ENCODE measurements at places on chromosomes 7 and 10.
A peak's percentile ranks its signal among the peaks of the same experiment; 100 is the strongest.

GRCh38 chr7:46218461-46219200, 297.6 kb upstream of the IGFBP3 start:
- no peak for DNase-seq

GRCh38 chr10:132001238-132001972, 19.7 kb upstream of the BNIP3 start:
- no peak for DNase-seq

DNA sequence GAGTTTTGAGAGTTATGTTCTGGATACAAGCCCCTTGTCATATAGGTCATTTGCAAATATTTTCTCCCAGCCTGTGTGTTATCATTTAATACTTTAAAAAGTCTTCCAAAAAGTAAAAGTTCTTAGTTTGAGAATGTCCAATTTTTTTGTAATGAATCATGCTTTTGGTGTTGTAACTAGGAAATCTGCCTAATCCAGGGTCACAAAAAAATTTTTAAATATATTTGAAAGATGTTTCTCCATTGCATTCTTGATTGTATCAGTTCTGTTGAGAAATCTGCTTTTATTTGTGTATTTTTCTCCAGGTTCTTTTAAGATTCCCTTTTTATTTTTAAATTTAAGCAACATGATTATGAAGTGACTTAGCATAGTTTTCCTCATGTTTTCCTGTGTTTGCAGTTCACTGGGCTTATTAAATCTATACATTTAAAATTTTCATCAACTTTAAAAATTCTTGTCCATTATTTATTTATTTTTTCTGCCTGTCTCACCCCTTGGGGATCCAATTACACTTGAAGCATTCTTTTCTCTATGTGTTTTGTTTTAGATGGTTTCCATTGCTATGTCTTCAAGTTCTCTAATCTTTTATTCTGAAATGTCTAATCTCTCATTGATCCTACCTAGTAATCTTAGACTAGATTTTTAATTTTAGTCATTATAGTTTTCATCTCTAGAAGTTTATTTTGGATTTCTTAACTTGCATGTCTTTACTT, 47.0 kb downstream of the CCDC71L start:
- no peak for DNase-seq

DNA sequence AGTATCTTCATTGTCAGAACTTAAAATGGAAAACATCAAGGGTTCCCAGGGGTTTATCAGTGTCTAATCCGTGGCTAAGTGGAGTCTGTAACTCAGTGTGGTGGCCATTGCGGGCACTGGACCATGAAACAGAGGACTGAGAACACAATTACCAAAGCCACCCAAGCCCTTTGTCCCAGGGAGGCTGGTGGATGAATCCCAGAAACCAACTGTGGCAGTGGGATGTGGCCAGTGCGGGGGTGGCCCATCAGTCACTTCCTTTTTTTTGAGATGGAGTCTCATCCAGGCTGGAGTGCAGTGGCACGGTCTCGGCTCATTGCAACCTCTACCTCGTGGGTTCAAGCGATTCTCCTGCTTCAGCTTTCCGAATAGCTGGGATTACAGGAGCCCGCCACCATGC, 61.8 kb downstream of the TACC2 start:
- DNase-seq = no peak

DNA sequence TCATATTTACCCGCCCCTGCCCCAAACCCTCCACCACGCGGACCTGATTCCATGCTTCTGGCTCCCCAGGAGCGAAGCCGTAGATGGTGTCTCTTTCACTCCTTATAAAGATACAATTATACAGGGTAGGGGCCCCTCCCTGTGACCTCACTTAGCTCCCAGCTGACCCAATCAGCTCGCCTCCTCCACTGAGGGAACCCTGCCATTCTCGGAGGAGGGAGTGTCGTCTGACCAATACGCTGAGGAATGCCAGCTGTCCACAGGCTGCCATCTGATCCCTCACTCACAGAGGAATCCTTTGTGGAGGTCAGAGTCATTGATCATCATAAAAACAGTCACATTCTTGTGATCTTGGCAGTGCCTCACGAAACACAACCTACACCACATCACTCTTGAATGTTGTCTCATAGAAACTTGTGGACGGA, 67.5 kb upstream of the INSIG1 start:
- DNase-seq = peak; percentile 77

DNA sequence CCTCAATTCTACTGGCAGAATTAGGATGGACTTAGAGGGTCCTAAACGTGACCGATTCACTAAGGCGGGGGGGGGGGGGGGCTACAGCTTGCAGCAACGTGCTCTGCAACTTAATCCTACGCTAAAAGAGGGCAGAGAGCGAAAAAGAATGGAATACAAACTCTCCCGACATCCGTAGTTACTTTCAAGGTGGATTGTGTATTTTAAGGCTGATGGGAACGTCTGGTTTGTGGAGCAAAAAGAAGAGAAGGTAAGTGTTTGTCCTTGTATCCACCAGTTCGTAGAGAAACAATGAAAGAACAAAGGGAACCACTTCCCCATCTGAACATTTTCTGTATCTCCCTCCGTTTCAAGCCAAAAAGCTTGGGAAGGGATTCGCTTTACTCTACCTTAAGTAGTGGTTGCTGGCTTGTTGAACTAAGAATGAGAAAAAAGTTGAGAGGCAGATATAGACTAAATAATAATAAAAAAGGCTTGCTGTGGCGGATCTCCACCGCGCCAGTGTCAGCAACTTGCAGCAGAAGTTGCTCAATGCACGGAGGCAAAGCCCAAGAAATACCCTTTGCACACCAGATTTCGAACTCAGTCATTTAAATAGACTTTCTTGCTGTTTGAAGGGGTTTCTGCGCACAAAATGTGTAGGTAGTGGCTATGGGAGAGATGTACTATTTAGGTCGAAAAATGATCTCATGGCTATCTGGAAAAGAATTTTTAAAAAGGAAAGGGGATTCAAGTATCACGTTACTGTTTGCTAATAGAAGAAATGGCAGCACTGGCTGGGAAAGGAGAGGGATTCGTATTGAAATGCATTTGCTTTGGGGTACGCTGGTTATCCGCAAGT, 736 bp downstream of the SKIDA1 start:
- DNase-seq = no peak

- no peak for DNase-seq
Observed at GRCh38 chr7:85292908-85293576, 106.2 kb upstream of the SEMA3D start.

DNA sequence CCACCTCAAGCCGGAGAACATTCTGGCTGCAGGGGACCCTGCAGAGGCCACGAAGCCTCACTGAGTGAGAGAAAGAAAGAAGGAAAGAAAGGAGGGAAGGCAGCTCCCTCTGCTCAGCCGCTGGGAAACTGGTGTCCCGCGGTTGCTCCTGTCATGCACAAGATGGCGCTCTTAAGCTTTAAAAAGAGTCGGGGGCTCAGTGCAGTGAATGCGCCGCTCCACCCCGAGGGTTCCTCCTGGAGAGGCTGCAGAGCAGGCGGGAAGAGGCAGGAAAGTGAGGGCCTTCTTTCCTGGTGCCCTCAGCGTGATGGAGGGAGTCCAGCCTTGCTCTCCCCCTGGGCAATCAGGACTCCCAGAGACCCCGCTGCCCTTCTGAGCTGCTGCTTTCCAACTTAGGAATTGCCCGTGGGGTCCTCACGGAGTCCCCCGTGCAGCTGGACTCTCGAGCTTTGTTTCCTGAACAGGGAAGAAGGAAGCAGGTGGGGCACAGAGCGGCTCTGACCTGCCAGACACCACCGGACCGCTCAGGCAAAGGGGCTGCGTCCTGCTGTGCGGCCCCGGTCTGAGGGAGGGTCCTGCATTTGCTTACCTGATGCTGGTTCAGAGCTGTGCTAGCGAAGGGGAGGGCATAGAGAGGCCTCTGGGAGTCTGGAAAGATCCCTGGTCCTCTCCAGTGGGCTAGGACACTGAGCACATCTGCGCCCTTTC, 141.9 kb upstream of the MKI67 start:
- no peak for DNase-seq

GRCh38 chr10:94011296-94011695, 17.6 kb downstream of the PLCE1 start:
- DNase-seq = no peak

- DNase-seq = no peak
Observed at GRCh38 chr10:9211228-9211627, 1156.7 kb downstream of the GATA3 start.

DNA sequence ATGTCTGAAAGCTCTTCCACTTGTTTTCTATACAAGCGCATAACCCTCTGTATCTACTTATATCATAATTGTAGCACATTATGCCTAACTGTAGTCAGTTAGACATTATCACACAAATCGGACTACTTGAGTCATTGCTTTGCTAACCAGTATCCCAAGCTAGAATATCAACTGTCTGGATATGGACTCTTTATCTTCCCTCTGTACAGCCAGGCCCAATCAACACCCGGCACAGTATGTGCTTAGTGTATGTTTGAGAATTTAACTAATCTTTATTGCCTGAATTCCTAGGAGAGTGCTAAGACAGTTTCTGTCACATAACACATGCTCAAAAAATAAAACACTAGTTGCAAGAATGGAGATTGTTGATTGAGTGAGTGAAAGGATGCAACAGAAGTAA, 211.2 kb downstream of the ARL4A start:
- DNase-seq = no peak

DNA sequence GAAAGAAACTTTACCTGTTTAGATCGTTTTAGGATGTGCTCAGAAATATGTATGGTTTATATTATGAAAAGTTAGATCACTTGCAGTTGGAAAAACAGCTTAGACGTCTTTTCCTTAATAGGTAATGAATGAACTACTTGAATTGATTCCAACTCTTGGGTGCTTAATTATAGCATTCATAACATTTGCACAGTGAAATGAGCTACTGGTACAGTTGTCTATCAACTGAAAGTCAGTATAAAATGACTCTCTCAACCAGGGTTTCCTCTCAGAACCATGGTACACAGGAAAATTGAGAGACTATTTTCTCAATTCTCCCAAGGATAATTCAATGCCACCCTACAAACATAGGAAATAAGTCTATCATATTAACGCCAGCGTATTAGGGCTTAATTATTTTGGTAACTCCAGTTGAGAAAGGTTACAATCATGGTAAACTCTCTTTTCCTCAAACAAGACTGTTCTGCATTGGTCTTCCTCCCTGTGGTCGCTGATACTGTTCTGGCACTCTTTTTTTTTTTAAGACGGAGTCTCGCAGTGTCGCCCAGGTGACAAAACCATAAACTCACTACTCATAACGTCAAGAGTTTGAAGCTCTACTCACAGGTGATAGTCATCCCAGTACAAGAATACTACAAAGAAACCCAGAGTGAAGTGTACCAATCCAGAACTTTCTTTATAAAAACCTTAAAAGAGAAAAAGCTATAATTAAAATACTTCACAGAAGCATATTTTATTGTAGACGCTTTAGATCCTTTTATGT, 2.0 kb downstream of the ANLN start:
- no peak for DNase-seq

GRCh38 chr10:21057989-21058388, 160.9 kb upstream of the NEBL start:
- no peak for DNase-seq

- no peak for DNase-seq
Observed at GRCh38 chr7:49389871-49390479, 383.5 kb upstream of the VWC2 start.

- no peak for DNase-seq
Observed at GRCh38 chr10:97002670-97003069, 170.6 kb downstream of the LCOR start.

GRCh38 chr10:131947631-131948347, 33.9 kb downstream of the BNIP3 start:
- no peak for DNase-seq

DNA sequence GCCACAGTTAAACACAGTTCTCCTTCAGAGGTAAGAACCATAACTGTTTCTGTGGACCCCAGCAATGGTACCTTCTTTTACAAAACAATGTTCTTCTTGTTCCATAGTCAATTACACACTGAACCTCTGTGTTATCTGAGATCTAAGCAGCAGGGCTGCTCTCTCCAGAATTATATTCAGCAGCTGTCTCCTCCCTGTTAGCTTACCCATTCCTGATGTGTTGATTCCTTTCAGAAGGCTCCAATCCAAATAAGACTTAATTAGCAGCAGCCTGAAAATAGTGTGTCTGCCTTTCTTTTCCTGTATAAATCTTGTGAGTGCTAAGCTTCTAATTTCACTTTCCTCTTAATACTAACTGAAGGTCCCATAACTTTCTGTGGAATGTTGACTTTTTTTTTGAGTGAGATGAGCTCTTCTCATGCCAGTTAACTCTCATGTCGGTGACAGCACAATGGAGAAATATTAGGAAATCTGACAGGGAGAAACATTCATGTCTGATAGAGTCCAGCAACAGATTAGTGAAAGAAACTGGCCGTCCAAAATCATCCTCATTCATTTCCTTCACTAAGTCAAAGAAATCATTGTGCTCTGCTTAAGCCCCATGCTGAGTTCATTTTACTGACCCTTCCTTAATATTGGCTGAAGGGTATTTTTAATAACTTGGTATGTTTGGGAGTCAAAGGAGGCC, 226.5 kb downstream of the PRKG1 start:
- DNase-seq = no peak

- DNase-seq = no peak
Observed at GRCh38 chr7:43639858-43640491, 57.1 kb downstream of the STK17A start.

DNA sequence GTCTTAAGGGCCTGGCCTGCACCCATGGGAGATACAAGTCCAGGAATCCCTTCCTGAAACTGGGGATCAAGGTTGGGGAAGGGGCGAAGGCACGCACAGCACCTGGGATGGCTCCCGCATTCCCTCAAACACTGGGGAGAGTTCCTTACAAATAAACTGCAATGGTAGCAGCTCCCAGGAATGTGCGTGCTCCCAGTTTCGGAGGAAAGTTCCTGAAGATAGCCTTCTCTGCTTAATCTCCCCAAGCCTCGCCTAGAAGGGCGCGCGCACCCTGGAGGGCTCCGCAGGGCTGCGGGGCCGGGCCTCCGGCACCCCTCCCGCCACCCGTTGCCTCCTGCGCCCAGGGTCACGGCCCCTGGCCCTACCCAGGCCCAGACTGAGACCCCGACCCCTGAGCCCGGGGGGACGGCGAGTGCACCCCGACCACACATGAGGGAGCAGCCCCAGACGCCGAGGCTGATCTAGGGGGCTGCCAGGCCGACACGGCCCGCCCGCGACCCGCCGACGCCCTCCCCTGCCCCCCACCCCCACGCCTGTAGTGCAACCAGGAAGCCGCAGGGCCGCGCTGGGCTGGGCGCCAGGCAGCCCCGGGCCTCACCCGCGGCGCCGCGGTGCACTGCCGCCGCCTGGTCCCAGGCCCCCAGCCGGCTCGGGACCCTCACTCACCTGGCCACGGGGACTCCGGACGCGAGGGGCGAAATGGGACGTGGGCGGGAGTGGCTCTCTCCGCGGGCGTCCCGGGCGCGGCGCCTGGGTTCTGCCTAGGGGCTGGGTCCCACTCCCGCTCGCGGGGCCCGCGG, 460 bp downstream of the ANXA11 start:
- peak; percentile 71 for DNase-seq

DNA sequence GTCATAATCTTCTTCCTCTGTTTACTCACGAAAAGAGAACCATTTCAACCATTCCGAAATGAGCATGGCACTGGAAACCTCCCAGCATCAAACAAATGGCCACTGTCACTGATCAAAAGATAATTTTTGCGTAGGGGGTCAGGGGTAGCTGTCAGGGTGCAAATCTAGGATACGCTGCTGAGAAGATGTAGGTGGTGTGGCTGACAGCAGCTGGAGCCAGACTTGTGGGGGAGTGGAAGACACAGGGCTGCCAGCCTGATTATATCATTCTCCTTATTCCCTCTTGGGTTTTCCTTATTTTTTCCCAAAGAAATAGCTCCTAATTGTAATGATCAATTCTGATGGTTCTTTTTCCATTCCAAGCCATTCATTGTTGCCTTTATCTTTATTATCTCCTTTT, 266.1 kb downstream of the SORCS1 start:
- DNase-seq = no peak

Measured in psoas muscle (tissue), 8 donors.